ENCODE measurements at places on chromosomes 12 and 14. TPM values are rescaled to one million over a fixed set of nuclear protein-coding genes. Genes with fewer than 3 reads are reported as not detected.

The NPAS3 gene
- 10.2 TPM for polyA plus RNA-seq

GRCh38 chr12:41556176-41556575, 368.1 kb downstream of the PDZRN4 start:
- no peak for DNase-seq

DNA sequence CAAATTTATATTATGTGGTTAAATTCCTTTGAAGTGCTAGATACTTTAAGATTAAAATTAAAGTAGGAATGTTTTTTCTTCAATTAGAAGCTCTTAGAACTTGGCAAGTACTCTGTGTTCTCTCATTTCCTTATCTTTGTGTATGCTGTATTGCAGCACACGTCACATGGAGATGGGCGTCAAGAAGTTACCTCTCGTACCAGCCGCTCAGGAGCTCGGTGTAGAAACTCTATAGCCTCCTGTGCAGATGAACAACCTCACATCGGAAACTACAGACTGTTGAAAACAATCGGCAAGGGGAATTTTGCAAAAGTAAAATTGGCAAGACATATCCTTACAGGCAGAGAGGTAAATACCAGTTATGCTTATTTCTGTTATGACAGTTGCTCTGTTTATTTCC, 19.7 kb downstream of the MARK3 start:
- DNase-seq: no peak

- DNase-seq: no peak
These were observed 15.3 kb downstream of the TNFRSF1A start for GRCh38 chr12:6326316-6327228.

DNA sequence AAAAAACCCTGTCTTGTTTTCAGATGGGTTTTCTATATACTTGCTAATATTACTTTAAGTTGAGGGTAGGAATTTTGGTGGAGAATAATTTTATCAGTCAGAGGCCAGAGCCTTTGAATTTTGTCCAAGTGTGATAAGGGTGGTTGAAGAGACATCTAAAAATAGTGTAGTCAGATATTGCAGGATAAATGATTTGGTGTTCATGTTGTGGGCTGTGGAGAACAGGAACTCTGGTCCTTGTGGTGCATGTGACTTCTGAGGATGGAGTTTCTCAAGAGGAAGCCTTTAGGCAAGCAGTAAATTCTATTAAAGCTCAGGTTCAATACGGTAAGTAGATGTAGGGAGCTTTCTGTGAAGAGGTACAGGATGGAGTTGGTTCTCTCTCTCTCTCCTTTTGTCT, 2.8 kb downstream of the ADAM21 start:
- DNase-seq: no peak

The CFAP54 gene
- 2.1 TPM for polyA plus RNA-seq

The RPL36AL gene
- 210 TPM for polyA plus RNA-seq

The RNASE9 gene
- not detected for polyA plus RNA-seq

The FGD6 gene
- 9.9 TPM for polyA plus RNA-seq

DNA sequence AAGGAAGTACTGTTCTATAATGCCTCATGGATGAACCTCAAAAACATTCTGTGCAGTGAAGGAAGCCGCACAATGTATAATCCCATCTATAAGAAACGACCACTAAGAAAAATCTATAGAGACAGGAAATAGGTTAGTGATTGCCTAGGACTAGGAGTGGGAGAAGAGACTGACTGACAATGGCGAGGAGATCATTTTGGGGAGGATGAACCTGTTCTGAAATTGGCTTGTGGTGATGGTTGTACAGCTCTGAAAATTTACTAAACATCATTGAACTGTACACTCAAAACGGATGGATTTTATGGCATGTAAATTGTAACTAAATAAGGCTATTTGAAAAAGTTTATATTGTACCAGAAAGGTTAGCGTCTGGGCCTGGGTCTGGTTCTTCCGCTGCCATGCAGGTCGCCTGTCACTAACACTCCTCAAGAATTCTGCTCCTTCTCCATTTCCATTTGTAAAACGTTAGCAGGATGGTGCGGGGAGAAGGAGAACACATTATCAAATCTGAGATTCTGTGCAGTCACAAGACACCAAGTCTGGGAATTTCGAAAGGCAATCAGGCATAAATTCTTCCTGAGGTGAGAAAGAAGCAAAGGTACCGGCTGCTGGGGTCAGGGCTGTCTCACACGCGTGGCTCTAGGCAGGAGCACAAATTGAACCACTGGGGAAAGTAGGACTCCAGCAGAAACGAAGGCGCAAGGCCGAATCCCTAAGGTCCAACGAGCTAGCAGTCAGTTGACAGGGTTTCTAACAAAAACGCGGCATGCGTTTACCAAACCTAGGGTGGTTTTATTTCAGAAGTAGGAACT, 845 bp upstream of the COCH start:
- DNase-seq: no peak

The SLC25A47 gene
- not detected for polyA plus RNA-seq

GRCh38 chr12:19150273-19150900, 20.9 kb downstream of the PLEKHA5 start:
- no peak for DNase-seq

Measured in right renal cortex interstitium (tissue), 3 donors.